ENCODE measurements at places on chromosomes 6 and 20.

DNA sequence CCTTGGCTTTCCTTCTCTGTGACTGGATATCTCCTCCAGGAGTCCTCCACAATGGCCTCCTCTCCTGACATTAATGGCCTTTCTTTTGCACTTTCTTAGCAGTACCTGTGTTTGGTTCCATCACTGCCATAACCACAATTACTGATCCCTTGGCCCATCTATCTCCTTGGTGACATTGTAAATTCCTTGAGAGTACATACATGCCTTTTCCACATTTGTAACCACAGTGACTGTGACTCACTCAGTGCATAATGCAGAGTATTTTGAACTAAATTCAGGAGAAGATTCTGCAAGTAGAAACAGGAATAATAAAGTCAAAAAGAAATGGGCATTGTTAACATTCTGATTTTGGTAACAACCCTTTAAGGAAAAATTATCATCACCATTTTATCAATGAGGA, 197.2 kb upstream of the SOX4 start:
- peak; percentile 85 for DNase-seq

- peak; percentile 3 for DNase-seq
Measured at GRCh38 chr6:87772597-87773530, 70.8 kb upstream of the AKIRIN2 start.

DNA sequence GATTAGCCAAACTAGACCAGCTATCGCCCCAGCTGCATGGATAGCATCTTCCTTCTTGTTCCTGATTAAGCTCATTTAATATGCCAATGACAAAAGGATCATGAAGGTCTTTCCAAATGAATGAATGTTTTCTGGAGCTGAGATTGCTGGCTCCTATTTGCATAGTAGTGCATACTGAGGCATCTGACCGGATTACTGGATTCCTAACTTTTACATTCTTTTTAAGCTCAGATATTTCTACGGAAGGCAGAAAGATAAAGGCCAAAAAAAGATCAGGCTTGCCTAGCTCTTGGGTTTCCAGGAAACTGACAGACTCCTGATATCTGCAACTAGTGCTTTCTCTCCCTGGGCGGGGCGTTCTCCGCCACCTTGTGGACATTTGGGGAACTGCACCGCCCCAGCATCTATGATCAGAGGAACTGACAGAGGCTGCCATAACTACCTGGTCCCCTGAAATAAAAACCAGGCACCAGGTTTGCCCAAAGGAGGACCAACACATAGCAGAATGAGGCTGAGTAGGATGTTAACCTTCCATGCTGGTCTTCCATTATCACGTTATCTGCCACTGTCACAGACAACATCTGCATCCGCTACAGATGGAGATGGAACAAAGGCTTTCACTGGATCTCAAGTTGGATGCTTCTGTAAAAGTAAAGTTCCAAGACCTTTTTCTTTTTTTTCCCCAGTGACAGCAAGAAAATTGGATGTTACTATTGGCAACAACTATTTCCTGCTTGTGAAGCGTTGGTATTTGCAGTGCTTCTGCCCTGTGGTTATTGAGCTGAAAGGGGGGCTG, 33.2 kb downstream of the NT5E start:
- peak; percentile 73 for DNase-seq

- no peak for DNase-seq
Measured at GRCh38 chr6:82097676-82098075, 149.9 kb downstream of the IBTK start.

GRCh38 chr20:37194621-37195417, 15.5 kb upstream of the MROH8 start:
- no peak for DNase-seq

DNA sequence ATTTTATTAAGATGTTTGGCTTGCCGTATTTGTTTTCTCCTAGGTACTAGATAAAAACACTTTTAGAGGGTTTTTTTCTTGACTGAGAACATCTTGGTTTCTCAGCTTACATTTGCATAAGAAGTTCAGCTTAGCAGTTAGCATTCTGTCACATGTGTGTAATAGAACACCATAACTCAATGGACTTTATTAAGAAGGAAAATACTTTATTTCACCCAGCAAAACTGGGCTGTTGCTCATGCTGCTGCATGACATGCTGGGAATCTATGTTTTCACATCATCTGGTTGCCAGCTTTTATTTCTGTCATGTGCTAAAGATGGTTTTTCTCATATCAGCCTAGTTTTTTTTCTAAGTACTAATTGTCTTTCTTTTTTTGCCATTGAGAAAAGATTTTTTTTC, 144.6 kb downstream of the UTRN start:
- no peak for DNase-seq

DNA sequence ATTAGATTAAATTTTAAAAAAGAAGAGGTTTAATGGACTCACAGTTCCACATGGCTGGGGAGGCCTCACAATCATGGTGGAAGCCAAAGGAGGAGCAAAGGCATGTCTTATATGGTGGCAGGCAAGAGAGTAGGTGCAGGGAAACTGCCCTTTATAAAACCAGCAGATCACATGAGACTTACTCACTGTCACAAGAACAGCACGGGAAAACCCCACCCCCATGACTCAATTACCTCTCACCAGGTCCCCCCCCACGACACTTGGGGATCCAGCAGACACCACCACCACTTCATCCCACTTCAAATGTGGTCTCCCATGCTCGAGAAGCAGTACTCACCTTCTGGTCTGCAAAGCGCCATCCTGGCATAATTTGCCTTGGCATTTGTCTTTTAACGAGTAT, 24.6 kb downstream of the MTFR2 start:
- peak; percentile 21 for DNase-seq

DNA sequence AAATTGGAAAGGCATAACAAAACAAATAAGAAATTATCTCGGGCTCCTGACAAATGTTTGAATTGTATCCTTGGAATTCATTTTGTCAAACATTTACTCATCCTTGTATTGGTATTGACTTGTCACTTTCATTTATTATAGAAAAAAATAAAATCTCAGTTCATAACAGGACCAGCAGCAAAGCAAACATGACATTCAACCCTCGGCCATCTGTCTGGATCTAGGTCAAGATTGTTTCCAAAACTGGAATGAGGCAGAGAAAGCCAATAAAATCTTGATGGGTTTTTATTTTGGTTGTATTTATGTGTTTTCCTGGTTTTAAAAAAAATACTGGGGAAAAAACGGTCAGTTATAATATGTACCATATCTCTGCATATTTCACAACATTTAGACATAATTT, 42.9 kb upstream of the FABP7 start:
- no peak for DNase-seq

DNA sequence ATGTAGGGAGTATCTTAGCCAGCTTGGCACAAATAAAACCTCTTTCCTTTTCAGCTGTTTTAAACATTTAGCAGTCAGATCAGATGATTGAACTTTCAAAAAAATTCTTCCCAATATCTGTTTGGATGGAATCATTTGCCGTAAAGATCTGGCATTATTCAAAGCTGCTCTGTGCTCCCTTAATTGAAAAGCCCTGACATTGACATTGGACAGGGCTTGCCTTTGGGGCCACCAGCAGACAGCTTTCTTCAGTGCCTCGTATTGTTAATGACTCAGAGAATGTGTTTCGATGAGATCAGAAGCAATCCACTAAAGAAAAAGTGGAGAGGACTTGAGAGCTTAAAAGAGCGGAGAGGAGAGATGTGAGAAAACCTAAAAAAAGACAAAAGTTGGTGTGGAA, 343.5 kb downstream of the NRN1 start:
- DNase-seq = peak; percentile 27

DNA sequence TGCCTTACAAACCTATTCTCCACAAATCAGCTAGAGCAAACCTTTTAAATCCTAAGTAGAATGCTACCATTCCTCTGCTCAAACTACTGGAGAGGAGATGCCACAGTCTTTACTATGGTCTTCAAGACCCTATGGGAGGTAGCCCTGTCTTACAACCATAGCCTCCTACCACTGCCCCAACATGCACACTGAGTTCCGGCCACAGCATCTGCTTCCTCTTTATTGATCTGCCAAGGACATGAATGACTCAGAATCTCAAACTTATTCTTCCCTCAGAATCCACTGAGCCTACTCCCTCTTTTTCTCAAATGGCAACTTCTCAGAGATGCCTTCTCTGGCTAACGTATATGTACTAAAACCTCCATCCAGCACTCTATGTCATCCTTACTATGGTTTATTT, 12.2 kb upstream of the ANKEF1 start:
- DNase-seq = no peak

GRCh38 chr20:36574366-36575135, 1.2 kb downstream of the TGIF2 start:
- peak; percentile 43 for DNase-seq

GRCh38 chr6:118630923-118631322, 20.5 kb downstream of the CEP85L start:
- DNase-seq = no peak
